Vein endothelial cell (primary cell): ENCODE measurements at places on chromosomes 5 and 9. TPM values are rescaled to one million over a fixed set of nuclear protein-coding genes. Genes with fewer than 3 reads are reported as not detected.

EIF4EBP3 gene
- total RNA-seq: 0.38 and 1.3 TPM in 2 replicates

CNTLN gene
- total RNA-seq: 8.2 and 11.2 TPM in 2 replicates

OTULINL gene
- under 0.01 and 0.19 TPM in 2 replicates for total RNA-seq

PDCD1LG2 gene
- total RNA-seq: 7.6 and 11.4 TPM in 2 replicates
